ENCODE measurements at places on chromosomes 12 and 14.

- no peak for DNase-seq
Observed at GRCh38 chr12:113228394-113229028, 7.2 kb downstream of the TPCN1 start.

DNA sequence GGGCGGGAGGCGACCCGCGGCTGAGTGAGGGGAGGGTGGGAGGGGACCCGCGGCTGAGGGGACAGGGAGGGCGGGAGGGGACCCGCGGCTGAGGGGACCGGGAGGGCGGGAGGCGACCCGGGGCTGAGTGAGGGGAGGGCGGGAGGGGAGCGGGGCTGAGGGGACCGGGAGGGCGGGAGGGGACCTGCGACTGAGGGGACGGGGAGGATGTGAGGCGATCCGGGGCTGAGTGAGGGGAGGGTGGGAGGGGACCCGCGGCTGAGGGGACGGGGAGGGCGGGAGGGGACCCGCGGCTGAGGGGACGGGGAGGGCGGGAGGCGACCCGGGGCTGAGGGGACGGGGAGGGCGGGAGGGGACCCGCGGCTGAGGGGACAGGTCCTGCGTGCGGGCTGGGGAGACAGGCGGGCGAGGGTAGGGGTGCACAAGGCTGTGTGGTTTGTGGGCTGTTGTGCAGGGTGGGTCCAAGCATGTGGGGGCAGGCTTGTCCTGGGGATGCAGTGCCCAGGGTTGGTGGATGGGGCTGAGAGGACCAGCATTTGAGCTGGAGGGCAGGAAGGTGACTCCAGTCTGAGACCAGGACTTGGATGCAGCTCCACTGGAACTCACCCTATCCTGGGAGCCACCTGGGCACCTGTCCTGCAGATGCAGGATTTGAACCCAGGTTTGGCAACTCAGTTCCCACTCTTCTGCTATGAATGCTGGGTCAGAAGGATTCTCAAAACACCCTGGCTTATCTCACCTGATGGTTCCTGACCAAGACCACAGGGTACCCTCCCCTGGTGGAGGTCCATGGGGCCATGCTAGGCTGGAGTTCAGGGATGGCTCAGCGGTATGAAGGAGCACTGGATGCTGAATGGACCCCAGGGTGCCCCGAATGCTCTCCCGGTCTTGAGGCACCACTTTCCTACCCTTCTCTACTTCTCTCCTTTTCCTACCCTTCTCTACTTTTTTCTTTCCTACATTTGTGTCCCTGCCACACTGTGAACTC lies 9.4 kb downstream of the PLD4 start:
- no peak for DNase-seq

GRCh38 chr12:39032448-39032847 lies 127.1 kb upstream of the CPNE8 start:
- no peak for DNase-seq

DNA sequence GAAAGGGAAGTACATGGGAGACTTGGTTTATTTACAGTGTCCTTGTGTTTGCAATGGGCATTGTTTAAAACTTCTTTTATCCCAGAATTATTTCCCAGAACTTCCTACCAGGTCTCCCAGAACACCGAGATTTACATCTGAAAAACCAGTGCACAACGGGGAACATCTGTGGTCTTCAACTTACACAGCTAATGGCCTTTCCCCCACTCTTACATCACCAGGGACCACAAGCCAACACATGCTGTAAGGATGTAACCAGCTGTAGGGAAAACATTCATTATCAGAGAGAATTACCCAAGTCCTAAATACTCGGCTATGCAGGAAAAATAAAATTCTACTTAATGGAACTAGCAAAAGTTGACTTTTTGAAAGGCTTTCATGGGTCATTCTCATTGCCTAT lies 267.6 kb downstream of the DUSP6 start:
- DNase-seq: no peak

- no peak for DNase-seq
Observed at GRCh38 chr14:56274556-56274955, 156.3 kb downstream of the PELI2 start.

Data from stimulated activated CD4-positive, alpha-beta T cell treated with anti-CD3 and anti-CD28 coated beads, Interleukin-2, amount 100 ng/mL, for 48 hours (primary cell).